ENCODE measurements at places on chromosomes 2 and 18. TPM values are rescaled to one million over a fixed set of nuclear protein-coding genes. Genes with fewer than 3 reads are reported as not detected.

Gene RPL31
- total RNA-seq = 938 TPM

DNA sequence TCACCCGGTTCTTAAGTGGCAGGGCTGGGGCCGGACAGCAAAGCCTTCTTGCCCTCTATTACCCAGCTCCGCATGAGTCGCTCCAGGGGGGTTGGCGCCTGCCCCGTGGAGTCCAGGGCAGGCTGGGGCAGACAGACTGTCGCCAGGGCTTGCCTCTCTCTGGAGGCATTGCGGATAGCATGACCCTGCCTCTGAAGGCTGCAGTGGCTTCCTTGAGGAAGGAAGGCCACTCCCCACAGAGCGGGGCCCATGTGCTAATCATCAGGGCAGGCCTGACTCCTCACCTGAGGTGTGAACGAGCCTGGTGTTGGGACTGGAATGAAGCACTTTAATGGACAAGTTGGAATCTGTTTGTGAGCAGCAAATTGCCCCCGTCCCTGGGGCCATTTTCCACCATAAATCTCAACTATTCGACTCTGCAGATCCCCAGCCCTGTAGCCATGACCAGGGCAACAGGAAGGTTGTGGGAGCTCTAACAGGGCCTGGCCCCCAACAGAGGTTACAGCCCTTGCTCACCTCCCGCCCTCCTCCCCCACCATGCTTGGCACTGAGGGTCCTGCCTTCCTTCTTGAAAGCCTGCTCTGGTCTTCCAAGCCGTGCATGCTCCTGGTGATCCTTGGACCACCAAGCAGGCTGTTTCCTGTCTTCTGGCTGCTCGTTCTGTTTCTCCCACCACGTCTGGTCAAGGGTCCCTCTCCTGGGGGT, 144.9 kb upstream of the HAAO start:
- DNase-seq = no peak
- H3K36me3 ChIP-seq = no peaks in the 10 kb centered on the region
- no peaks in the 10 kb centered on the region for H3K27me3 ChIP-seq
- no peak overlapping the region for H3K4me3 ChIP-seq
- peaks cover 4% of the 10 kb centered on the region for H3K4me1 ChIP-seq

GRCh38 chr2:74089816-74090745, 57.6 kb downstream of the BOLA3 start:
- no peaks in the 10 kb centered on the region for H3K27me3 ChIP-seq
- peaks cover 55% of the 10 kb centered on the region for H3K36me3 ChIP-seq
- H3K4me1 ChIP-seq = no peaks in the 10 kb centered on the region
- no peak overlapping the region for H3K4me3 ChIP-seq
- no peak overlapping the region for H3K27ac ChIP-seq

DNA sequence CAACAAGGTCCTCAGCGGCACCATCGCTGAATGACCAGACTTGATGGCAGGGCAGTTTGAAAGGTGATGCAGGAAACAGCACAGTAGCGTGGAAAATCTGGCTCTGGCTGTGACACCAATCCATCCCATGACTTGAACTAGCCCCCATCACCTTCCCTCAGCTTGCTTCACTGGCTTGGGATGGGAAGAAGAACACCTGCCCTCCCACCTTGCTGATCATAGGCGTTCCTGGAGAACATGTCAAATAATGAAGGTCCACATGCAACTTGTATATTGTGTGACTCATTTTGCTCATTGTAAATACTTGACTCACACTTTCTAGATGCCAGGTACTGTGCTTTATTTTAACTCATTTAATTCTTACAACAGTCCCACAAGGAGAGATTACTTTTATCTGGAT, 292.4 kb upstream of the SPRED2 start:
- no peak overlapping the region for H3K4me3 ChIP-seq
- peaks cover 12% of the 10 kb centered on the region for H3K27me3 ChIP-seq
- no peak overlapping the region for H3K27ac ChIP-seq
- no peaks in the 10 kb centered on the region for H3K4me1 ChIP-seq
- DNase-seq = no peak
- no peaks in the 10 kb centered on the region for H3K36me3 ChIP-seq

DNA sequence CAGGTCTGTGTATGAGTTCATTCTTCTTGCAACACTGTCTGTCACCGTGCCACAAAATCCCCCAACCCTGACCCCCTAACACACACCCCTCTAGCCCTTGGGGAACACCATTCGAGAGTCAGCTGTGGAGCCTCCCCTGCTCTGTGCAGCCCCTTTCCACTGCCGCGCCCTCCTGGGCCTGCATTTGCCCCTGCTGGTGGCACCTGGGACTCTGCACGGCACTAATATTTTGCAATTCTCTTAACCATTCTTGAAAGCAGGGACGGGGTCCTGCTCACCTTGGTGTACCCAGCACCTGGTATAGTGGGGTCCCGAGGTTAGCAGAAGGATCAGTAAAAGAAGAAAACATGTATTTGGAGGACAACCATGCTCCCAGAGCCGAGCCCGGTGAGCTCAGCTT, 124.0 kb downstream of the HDAC4 start:
- no peak overlapping the region for H3K4me3 ChIP-seq
- peaks cover 52% of the 10 kb centered on the region for H3K4me1 ChIP-seq
- no peak overlapping the region for H3K27ac ChIP-seq
- no peaks in the 10 kb centered on the region for H3K36me3 ChIP-seq
- no peak for DNase-seq

DNA sequence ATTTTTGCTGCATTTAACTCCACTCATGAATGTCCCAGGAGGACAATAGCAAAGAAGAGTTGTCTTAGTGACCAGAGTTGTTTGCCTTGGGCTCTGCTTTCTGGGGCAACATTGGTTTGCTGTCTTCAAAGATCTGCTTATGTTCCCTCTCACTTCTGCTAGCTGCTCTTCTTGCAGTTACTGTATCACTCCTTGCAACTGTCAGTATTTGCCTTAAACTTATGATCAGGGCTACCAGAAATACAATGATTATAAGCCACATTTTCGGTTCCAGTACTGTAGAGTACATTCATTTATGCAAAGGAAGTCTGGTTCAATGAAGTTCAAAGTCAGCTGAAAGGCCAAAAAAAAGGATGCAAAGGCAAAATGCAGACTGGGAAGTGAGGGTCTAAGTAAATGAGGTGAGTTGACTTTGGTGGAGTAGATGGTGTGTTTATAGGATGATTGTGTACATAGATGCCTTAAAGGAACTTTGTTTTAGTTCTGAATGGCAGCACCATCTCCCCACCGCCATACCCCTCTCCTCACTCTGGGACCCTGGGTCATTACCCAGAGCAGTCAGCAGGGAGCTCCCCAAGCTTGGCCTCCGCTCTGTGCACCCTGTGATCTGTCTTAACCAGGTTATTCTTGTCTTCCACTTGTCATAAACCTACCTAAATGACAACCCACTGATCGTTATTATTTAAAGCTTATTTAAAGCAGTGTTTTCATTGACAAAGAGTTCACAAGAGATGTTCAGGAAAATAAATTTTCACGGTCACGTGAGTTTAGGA, 236.0 kb downstream of the DOK6 start:
- H3K36me3 ChIP-seq = no peaks in the 10 kb centered on the region
- H3K4me1 ChIP-seq = peaks cover 4% of the 10 kb centered on the region
- no peak overlapping the region for H3K4me3 ChIP-seq
- H3K27ac ChIP-seq = no peak overlapping the region

DNA sequence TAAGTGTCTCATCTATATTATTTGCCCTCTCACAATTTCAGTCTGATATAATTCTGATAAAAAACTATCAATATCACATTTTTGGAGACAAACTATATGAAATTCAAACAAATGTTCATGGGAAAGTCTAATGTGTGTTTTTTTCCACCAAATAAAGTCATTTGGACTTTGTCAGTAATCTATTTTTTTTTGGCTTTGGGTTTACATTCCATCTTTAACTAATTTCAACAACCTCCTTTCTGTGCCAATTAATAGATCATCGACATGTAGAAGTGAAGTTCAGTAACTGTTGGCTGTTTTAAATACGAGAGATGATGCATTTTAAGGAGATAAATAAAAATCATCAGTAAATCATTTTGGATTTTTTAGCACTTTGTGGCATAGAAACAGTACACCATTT, 1623.0 kb upstream of the ACVR2A start:
- no peak overlapping the region for H3K4me3 ChIP-seq
- H3K36me3 ChIP-seq = no peaks in the 10 kb centered on the region
- no peaks in the 10 kb centered on the region for H3K27me3 ChIP-seq
- no peak for DNase-seq

Gene CCDC85A
- 2.8 TPM for total RNA-seq

Gene LHCGR
- under 0.01 TPM for total RNA-seq

Gene CCDC141
- not detected for total RNA-seq

Gene THSD7B
- total RNA-seq = not detected

GRCh38 chr2:45002686-45003085, 6.6 kb downstream of the SIX2 start:
- no peaks in the 10 kb centered on the region for H3K36me3 ChIP-seq
- no peaks in the 10 kb centered on the region for H3K4me1 ChIP-seq
- peaks cover 97% of the 10 kb centered on the region for H3K27me3 ChIP-seq
- no peak overlapping the region for H3K27ac ChIP-seq
- H3K4me3 ChIP-seq = no peak overlapping the region
- DNase-seq = no peak

DNA sequence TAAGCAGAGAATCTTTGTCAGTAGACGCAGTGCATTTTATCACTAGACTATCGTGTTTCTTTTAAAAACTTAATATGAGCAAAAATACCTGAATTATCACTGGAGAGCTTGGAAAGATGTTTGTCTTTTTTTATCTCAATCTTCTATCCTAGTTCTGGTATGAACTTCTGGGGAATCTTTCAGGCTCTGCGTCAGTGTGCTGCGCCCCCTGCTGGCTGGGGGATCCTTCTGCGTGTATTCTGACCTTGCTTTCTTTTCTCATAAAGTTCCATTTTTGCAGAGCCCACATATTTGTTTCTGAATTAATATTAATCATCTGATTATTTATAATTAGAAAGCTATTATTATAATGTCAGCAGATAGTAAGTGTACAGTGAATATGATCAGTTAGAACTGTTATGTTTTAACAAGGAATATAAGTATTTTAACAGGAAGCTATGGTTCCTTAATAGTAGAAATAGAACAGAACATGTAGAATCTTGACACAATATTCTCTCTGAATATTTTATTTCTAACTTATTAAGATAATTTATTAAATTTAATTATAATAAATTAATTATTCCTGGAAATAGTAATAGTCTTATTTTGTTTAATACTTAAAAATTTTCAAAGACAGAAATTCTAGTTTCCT, 945.0 kb upstream of the CRIM1 start:
- H3K4me3 ChIP-seq = no peak overlapping the region
- no peak overlapping the region for H3K27ac ChIP-seq
- H3K4me1 ChIP-seq = no peaks in the 10 kb centered on the region
- DNase-seq = peak; percentile 29
- no peaks in the 10 kb centered on the region for H3K36me3 ChIP-seq

DNA sequence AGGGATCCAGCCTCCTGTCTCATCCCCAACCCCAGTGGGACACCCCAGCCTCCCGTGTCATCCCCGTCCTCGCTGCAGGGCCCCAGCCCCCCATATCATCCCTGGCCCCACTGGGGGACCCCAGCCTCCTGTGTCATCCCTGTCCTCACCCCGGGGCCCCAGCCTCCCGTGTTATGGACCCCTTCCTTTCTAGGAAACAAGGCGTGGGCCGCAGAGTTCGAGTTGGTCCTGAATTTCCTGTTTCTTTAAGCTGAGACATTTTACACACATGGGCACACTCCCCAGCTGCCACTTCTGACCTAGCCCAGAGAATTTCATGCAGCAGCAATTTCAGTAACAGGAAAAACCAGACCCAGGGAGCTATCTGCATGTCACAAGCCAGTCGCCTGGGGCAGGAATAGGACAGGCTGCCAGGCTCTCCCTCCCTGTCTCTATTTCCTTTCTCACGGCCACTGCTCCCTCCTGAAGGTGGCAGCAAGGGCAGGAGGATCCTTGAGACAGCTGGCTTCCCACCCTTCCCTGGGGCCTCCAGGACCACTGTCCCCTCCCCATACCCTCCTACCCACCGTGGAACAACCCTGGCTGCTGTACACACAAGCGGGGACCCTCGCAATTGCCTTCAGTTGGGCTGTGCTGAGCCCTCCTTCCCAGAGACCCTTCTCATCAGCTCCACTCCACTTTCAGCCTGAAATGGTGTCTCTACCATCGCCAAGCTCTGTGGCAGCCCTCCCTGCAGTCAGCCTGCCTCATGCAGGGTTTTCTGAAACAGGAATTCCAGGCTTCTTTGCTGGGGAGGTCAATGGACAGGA, 141.9 kb upstream of the ID2 start:
- H3K27ac ChIP-seq = no peak overlapping the region
- H3K4me3 ChIP-seq = no peak overlapping the region
- peaks cover 23% of the 10 kb centered on the region for H3K4me1 ChIP-seq
- DNase-seq = no peak
- 0 out of 2 replicates have a peak, but pooled peaks cover 2% of the 10 kb centered on the region for H3K27me3 ChIP-seq
- H3K36me3 ChIP-seq = no peaks in the 10 kb centered on the region

GRCh38 chr18:30988440-30988839, 54.1 kb downstream of the DSC3 start:
- H3K4me1 ChIP-seq = no peaks in the 10 kb centered on the region
- no peak overlapping the region for H3K4me3 ChIP-seq
- DNase-seq = no peak
- no peaks in the 10 kb centered on the region for H3K36me3 ChIP-seq

Gene SERPINB7
- total RNA-seq = 100 TPM

DNA sequence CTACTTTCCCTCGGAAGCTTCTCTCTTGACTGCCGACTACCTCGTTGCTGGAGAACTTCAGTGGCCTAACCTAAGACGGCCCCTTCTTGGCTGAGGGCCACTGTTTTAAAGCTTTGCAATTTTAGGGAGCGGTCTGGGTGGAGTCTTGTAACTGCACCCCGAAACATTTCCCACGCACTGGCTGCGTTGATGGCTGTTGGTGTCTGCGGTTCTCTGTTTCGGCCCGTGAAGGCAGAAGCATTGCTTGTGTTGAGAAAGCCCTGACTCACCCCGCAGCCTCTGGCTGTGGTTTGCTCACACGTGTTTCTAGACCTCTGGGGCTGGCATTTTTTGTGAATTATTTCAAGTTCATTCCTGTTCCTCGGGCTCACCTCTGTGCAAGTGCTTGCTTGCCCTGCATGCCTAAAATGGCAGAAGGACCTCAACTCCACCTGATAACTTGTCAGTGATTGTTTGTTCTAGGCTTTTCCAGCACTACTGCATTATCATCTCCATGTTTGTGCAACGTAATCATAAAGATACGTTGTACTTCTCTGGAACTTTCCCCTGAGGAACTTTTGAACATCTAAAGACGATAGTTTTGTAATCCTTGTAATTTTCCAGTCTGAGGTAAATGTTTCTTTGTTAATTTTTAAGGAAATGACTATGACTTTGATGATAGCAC, 94.2 kb upstream of the DLX2 start:
- no peak overlapping the region for H3K4me3 ChIP-seq
- peak; percentile 85 for DNase-seq
- no peaks in the 10 kb centered on the region for H3K27me3 ChIP-seq
- H3K36me3 ChIP-seq = no peaks in the 10 kb centered on the region

- H3K27me3 ChIP-seq = no peaks in the 10 kb centered on the region
- H3K4me1 ChIP-seq = no peaks in the 10 kb centered on the region
- no peaks in the 10 kb centered on the region for H3K36me3 ChIP-seq
- DNase-seq = no peak
Observed at GRCh38 chr18:30404422-30404821, 638.1 kb downstream of the DSC3 start.

Gene ANKRD29
- total RNA-seq = 0.18 TPM
